Fibroblast of skin of back (primary cell): ENCODE measurements at places on chromosomes 1 and 21.
A peak's percentile ranks its signal among the peaks of the same experiment; 100 is the strongest.

GRCh38 chr1:208237241-208237640, 6.9 kb downstream of the PLXNA2 start:
- DNase-seq, result no peak

- no peak for DNase-seq
Measured at GRCh38 chr1:212221801-212222200, 63.4 kb upstream of the PPP2R5A start.

- no peak for DNase-seq
Measured at GRCh38 chr21:45873418-45873817, 108.2 kb upstream of the COL6A1 start.

- no peak for DNase-seq
Measured at GRCh38 chr1:231770506-231771175, 144.1 kb downstream of the DISC1 start.

GRCh38 chr1:234672349-234673135, 62.6 kb upstream of the IRF2BP2 start:
- no peak for DNase-seq

DNA sequence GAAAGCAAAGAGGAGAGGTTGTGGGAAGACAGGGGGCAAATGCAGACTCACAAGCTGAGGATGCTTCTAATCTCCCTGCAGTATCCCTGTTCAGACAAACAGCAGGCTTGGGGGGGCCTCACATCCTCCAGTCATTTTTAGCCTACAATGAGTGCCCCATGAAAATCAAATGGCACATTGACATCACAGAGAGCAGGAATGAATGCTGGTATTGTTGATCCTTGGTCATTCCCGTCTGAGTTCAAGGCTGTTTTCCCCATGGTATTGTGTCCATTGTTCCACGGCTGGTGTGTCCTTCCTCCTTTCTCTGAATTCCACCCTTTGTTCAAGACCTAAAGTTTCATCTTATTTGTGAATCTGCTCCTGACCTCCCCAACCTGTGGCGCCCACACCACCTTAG, 545.6 kb downstream of the AJAP1 start:
- DNase-seq, result no peak

- DNase-seq, result no peak
Measured at GRCh38 chr1:210978316-210978973, 155.5 kb downstream of the KCNH1 start.

- DNase-seq, result no peak
Measured at GRCh38 chr1:112701227-112702066, 5.5 kb downstream of the RHOC start.

DNA sequence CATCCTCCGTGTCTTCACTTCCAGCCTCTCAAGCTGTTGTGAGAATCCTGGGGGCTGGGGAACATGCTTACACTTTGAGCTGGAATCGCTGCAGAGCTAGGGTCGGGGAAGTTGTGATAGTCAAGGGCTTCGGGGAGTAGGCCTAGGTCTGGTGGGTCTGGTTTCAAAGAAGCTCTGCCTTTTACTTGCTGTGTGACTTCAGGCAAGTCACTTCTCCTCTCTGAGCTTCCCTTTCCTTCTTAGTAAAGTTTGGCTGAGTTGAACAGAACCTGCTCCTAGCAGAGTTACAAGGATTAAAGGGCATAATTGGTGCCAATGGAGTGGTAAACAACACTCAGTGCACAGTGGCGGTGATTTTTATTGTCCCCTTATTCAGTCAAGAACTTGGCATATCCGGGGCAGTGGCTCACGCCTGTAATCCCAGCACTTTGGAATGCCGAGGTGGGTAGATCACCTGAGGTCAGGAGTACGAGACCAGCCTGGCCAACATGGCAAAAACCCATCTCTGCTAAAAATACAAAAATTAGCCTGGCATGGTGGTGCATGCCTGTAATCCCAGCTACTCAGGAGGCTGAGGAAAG, 25.7 kb downstream of the ARHGEF19 start:
- DNase-seq, result no peak

DNA sequence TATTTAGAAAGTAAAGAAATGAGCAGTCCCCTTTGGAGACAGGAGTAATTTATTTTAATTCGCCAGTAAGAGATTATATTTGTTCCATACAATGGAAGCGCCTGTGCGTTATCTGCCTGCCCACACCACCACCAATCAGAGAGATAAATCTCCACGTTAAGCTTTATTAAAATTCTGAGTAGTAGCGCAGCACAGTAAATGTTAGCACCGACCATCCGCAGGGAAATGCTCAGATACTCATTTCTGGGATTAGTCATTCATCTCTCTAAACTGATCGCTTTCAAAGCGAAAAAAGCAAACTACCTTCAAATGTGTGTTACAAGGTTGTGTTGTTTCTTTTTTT, 1.2 kb downstream of the ETS2 start:
- peak; percentile 58 for DNase-seq

- no peak for DNase-seq
Measured at GRCh38 chr1:6056572-6056948, 10.9 kb downstream of the KCNAB2 start.

DNA sequence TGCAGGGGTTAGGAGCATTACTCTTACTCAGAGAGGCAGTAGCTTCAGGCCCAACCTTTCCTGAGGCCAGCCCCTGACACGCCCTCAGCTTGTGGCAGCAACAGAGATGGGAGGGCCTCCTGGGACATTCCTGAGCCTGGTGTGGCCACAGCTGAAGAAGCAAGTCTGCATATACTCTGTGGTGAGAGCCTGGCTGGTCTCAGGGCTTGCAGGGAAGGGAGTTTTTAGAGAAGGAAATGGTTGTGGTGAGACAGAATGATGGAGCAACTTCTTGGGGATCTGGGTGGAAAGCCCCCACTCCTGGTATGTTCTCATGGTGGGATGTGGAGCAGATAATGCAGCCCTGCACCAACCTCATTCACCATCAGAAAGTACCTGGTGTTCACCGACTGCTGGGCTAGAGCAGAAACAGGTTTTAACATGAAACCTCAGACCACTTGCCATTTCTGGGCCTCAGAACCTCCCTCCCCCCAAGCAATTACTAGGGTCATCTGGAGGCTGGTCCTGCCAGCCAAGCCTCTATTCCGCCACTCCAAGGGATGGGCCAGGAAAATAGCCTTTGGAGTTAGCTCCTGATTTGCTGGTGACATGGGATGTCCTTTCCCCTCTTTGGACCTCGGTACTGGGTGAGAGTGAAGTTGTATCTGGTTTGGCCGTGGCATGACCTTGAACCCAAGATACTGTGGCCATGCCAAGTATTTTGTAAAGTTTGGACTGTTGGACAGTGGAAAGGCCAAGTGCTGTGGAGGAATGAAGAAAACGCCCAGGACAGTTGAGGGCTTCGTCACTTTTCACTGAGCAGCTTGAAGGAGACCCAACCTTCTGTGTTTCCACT, 28.1 kb upstream of the RNF19B start:
- DNase-seq, result peak; percentile 97

DNA sequence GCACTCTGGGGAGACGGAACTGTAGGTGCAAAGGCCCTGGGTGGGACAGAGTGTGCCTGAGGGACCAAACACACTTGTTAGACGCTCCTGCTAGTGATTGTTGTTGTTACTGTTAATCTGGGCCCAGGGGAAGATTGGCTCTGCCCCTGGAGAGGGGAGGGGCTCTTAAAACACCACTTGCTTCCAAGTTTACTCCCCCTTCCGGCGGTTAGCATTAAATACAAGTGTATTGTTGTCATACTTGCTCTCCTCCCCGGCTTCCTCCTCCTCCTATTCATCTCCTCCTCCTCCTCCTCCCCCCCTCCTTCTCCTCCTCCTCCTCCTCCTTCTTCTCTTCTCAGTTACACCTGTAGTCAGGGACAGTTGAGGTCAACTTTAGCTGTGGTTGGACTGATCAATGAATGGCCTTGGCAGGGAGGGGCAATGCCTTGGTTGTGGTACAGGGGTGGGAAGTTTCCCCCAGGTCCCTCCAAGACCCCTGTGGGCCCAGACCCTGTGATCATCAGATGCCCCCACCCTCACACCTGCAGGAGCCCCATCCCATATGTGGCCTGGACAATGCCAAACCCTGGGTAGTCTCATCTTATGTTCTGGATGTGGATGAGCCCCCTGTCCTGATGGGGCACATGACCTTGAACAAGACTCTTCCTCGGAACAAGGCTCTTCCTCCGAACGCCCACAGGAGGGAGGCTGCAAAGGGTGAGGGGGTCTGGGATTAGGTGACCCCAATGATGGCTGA, 217.3 kb downstream of the PTPRU start:
- DNase-seq, result peak; percentile 48

DNA sequence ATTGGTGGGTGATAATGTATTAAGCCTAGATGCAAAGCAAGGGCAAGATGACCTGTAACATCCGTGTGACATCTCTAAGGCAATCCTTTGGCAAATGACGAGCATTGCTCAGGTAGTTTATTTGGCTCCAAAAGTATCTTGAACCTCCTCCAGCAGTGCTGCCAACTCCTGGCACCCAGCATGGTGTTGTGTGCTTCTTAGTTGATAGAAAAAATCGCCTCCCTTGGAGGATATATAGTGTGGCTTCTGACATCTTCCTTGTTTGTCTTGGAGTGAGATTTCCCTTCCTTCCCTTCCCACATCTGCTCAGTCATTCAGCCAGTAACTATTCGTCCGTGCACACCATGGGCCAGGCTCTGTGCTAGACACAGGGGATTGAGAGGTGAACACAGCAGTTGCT, 121.8 kb downstream of the TOMM20 start:
- no peak for DNase-seq

DNA sequence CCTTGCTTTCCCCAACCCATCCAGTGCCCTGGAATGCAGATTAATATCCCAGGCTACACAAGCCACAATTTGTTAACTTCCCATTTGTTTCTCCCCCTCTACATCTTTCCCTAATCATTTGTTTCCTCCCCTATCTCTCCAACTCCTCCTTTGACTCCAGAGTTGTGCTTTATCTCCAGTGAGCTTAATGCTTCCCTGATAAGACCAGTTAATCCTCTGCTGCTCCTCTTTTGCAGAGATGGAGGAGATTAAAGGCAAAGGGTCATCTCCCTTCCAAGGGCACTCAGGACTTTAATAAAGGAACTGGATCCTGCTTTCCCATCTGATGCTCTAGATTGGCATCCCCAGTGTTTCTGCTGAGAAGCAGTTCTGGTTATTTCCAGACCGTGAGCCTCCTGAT, 7.1 kb downstream of the FAM78B start:
- no peak for DNase-seq

DNA sequence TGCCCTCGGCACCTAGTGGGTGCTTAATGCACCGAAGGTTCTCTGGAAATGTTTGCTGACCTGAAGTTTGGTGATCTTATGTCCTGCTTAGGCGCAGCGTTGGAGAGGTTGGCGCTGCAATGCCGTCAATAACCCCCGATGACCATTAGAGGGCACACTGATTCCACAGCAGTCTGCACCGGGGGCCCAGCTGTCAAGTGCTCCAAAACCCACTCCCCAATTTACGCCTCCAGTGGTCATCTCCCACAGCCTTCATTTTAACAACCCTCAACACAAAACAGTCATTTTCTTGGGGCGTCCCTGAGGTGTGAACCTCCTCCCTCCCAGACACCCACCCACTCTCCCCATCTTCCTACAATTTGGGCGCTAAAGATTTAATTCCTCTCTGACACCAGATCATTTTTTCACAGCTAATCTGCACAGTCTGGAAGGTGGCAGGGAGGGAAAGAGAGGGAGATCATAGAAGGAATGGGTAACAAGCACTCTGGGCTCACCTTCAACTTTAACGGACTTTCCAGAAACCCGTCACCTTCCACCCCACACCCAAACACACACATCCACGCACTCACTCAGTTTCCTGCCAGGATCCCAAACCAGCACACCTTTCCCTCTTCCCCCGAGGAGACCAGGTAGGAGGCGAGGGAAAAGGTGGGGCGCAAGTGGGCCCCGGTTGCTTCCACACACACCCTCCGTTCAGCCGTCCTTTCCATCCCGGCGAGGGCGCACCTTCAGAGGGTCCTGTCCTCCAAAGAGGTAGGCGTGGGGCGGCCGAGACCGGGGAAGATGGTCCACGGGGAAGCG, 570 bp upstream of the NPR1 start:
- DNase-seq, result no peak

DNA sequence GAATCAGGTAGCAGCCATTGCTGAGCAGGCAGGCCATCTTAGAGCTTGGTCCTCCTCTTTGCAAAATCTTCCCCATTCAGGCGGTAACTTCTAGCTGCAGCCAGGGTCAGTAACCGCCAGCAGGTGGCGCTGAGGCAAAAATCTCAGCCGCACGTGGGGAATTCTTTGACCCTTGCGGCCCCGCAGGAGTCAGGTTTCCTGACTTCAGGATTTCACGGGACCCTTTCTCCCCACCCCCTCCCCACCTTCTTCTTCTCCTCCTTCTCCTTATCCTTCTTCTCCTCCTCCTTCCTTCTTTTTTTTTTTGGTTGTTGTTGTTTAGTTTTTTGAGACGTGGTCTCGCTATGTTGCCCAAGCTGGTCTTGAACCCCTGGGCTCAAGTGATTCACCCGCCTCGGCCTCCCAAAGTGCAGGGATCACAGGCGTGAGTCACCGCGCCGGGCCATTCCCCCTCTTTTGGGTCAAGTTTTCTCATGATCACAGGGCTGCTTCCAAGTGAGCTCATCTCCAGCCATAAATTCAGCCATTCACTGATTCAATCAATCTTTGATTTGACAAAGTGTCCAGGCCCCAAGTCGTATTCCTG, 33.4 kb upstream of the TENT5B start:
- peak; percentile 54 for DNase-seq

DNA sequence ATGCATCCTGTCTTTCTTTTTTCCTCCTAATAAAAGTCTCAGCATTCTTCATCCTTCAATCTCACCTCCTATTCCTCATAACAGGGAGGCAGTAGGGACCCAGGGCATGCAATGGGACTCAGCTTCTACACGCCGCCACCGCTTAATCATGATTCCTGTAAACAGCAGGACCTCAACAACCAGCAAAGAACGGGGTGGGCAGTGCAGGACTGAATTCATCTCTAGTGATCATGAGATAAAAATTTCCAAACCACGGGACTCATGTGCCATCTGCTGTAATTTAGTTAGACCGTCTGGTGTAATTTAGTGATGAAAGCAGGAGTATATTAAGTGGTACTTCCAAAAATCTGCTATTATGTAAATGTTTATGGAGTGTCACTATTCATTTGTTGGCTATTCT, 5.4 kb downstream of the PRAMEF12 start:
- no peak for DNase-seq

- DNase-seq, result peak; percentile 79
Measured at GRCh38 chr1:119948342-119949214, 52.3 kb upstream of the ADAM30 start.

DNA sequence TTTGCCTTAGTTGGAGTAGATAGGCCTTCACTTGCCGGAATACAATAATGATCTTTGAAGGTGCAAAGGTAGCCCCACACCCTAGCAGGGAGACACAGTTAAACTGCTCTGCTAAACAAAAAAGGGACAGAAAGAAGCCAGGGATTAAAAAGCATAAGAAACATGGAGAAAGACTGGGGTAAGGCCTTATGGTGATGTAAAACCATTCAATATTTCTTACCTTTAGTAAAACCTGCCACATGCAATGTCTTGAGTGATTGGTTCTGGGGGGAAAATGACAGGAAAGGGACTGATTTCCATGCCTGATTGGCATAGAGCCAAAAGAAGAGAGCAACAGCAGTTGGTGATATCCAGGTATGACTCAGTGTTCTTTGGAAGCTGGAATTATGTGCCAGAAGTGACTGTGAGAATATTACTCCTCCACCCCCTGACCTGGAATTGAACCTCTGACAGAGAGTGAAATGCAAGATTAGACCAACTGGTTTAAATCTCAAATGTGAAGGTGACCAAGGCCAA, 8.1 kb downstream of the DNASE2B start:
- peak; percentile 15 for DNase-seq
